Gastrocnemius medialis (tissue), 4 donors: ENCODE measurements at places on chromosomes 12 and 14. TPM values are rescaled to one million over a fixed set of nuclear protein-coding genes. Genes with fewer than 3 reads are reported as not detected.

Gene TAS2R30
- total RNA-seq = 0.29 TPM

GRCh38 chr14:42554091-42554490 lies 947.4 kb downstream of the LRFN5 start:
- DNase-seq = no peak
- H3K27ac ChIP-seq = no peak overlapping the region
- no peaks in the 10 kb centered on the region for H3K27me3 ChIP-seq
- H3K36me3 ChIP-seq = no peaks in the 10 kb centered on the region
- no peaks in the 10 kb centered on the region for H3K4me1 ChIP-seq

Gene DBX2
- total RNA-seq = 0.11 TPM

Gene ITGA7
- total RNA-seq = 83.8 TPM

DNA sequence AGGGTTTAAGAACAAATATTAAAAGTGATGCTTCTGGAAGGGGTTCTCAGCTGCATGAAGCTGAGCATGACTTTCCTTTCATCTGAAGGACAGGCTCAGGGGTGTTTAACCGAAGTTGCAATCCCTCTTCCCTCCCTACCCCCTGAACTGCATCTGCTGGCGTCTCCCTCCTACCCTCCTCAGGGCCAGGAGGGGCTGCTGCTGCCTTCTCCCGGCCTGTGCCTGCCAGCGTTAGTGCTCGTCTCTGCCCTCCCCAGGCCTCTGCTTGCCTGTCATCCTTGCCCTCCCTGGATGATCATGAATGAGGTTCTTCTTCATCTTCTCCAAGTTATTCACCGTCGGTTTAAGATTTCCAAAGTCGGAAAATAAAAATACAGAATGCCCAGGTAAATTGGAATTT lies 12.2 kb downstream of the SMOC1 start:
- no peak for DNase-seq
- H3K27ac ChIP-seq = no peak overlapping the region
- peaks cover 8% of the 10 kb centered on the region for H3K4me1 ChIP-seq
- no peak overlapping the region for H3K4me3 ChIP-seq
- H3K27me3 ChIP-seq = no peaks in the 10 kb centered on the region

Gene SSTR1
- 0.33 TPM for total RNA-seq

- H3K4me1 ChIP-seq = no peaks in the 10 kb centered on the region
- H3K4me3 ChIP-seq = no peak overlapping the region
- DNase-seq = no peak
These were observed 914 bp upstream of the GARIN2 start for GRCh38 chr14:67188326-67188725.

- DNase-seq = peak; percentile 85
- peak overlapping the region; percentile 85 for H3K27ac ChIP-seq
- no peaks in the 10 kb centered on the region for H3K27me3 ChIP-seq
- H3K4me1 ChIP-seq = peaks cover 68% of the 10 kb centered on the region
These were observed 85.3 kb downstream of the SAMD4A start for GRCh38 chr14:54652188-54652587.

Gene SPX
- total RNA-seq = 0.73 TPM
